ENCODE measurements at places on chromosomes 6 and 20.

DNA sequence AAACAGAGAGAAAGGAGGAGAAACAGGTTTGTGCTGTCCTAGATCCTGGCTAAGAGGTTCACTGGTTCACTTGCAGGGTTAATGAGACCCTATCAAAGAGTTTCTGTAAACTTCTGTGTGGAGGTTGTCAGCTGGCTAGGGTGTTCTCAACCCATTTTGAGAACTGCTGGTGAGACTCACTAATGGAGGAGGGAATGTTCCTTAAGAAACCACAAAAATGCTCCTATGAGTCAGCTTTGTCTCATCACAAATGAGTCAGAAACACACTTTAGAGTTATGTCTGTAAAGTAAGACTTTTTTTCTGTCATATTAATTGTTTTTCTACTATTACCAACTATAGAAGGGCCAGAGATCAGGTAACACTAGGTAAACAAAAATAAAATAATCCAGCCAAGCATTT is 884.4 kb downstream of the PHF3 start:
- no peak for DNase-seq

DNA sequence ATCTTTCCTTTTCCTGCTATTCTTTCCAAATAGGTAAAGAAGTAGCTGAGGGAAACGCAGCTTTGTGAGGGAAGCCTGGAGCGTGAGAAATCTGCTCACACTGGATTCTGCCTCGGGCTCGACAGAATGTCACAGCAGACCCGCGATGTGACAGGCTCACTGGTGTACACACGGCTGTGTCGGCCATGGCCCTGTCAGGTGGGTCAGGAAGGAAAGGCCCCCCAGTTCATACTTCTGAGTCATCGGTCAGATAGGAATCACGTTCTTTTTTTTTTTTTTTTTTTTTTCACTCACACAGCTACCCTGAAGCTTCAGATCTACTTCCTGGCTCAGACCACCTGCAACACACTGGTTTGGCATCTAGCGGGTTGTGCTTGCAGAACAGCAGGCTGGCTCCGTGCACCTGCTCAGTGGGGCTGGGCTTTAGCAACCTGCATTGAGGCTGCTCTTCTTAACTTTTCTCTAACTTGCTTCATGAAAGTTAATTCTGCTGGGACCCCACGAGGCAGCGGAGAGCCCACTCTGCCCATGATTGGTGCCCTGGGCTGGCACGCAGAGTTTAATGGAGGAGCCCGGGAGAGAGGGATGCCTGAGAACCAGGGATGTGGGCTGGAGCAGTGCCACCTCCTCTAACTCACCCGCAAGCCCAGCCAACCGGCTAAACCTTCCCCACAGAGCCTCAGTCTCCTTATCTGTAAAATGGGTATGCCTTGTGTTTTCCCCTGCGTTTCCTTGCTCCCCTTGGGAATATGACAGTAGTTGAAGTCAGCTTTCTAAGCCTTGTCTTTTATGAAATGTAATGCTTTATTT is 61.5 kb upstream of the FNDC1 start:
- DNase-seq, result no peak

- DNase-seq, result no peak
Measured at GRCh38 chr6:156543431-156543830, 233.7 kb upstream of the ARID1B start.

DNA sequence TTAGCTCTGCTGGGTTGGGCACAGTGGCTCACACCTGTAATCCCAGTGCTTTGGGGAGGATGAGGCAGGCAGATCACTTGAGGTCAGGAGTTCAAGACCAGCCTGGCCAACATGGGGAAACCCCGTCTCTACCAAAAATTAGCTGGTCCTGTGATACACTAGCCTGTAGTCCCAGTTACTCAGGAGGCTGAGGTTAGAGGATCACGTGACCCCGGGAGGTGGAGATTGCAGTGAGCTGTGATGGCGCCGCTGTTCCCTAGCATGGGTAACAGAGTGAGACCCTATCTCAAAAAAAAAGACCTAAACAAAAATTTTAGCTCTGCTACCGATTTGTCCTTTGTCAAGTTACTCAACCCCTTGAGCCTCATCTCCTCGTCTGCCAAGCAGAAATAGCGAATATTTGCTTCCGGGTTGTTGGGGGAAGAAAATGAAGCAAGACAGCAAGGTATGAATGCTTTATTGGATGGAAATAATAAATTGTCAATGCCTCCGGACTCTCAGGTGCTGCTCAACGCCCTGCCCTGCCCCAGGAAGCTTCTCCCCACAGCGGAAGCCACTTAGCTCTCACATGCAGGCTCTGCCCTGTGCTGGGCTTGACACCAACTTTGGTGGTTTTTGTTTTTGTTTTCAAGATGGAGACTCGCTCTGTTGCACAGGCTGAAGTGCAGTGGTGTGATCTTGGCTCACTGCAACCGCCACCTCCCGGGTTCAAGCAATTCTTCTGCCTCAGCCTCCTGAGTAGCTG is 24.9 kb upstream of the ITCH start:
- DNase-seq, result no peak

DNA sequence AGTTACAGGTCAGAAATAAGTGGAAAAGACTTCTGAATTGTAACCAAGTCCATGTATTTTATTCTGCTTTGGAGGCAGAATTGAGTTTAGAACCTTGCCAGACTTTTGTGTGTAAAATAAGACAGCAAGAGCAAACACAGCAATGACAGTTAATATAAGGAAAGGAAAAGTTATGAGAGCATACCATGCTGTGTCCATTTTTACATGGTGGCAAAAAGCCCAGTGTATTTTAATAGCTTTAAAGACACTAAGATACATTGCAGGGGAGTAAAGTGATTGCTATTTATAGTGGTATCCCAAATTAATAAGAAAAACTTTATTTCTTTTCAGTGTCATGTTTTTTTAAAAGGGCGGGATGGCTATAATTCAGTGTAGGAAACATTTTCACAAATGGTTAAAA is 45.2 kb downstream of the CDC5L start:
- DNase-seq, result no peak

DNA sequence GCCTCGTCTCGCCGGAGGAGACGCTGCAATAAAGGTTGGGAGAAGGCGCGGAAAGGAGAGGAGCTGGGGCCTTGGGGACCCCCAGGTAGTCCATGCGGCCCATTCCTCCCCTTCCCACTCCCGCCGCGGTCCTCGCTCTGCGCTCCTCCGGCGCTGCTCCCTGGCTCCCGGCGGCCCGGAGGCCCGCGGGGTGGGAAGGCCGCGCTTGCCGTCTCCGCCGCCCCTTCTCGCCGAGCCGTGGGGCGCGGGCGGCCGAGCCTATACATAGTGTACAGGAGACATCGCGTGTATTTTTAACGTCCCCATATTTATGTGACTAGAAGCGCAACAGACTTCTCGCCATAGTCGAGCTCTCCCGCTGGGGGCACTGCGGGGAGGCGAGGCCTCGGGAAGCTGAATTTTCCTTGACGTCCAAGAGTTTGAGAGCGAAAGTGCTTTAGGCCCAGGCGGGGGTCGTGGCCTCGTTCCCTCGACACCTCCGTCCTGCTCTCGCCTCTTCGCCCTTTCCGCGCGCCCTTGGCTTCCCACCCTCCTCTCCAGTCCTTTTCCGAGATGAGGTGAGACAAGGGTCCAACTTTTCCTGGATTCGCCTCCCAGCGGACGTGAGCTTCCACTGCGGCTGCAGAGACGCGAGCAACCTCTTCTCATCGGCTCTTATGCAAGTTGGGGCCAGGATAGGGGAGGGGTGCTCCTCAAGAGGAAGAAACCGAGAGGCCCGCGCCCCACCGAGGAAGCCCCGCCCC is 29.0 kb downstream of the SLC12A5 start:
- DNase-seq, result peak; percentile 51

DNA sequence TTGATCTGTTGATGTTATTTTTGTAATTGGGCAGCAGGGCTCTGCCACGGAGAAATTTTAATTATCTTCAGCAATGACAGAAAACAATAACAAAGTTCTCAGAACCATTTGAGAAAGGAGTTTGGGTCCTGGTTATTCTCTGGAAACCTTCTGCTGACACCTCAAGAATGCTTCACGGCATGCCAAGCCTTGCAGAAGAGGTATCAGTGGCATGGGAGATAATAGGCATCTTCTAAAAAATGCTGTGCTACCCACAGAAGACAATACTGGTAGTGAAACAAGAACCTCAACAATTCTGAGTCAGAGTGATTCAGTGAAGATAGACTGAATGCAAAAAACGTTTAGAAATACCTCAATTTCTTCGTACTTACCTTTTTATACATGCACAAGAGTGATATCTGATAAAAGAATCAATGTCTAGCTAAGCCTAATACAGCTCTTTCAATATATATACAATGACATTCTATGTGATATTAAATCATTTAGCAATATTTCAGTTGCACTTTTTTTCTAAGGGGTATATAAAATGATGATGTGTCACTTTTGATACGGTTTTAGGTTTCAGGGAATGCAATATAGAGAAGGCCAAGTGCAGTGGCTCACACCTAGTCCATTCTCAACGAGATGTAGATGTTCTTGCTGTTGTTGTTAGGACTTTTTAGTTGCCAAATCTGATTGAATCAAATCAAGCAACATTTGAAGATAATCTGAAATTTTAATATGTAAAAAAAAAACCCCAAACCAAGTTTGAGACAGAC is 110.4 kb upstream of the COL21A1 start:
- no peak for DNase-seq

GRCh38 chr20:41443691-41444090 is 77.1 kb upstream of the EMILIN3 start:
- no peak for DNase-seq

DNA sequence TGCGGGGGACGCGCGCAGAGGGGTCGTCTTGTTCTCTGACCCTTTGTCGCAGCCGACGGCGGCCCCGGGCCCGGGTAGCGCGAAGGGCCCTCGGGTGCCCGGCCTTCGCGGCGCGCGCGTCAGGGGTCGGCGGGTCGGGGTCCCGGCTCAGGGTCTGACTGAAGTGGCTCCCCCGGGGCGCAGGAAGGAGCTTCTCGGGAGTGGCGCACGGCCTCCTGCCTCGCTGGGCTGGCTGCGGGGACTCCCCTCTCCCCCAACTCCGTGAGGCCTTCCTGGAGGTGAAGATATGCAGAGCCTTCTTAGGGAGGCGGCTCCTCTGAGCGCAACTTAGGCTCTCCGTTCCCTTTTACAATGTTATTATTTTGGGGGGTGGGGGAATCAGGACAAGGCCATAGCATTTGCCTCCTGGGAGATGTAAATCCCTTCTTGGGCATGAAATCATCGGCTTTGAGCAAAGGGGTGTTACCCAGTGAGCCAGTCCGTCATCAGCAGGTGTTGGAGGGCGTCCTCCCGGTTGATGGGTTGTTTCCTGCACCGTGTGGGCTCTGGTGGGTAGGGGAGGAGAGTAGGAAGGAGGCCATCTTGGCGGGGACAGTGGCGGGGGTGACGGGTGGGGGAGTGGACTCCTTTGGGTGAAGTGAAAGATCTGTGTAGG is 523 bp downstream of the CDS2 start:
- DNase-seq, result peak; percentile 48

DNA sequence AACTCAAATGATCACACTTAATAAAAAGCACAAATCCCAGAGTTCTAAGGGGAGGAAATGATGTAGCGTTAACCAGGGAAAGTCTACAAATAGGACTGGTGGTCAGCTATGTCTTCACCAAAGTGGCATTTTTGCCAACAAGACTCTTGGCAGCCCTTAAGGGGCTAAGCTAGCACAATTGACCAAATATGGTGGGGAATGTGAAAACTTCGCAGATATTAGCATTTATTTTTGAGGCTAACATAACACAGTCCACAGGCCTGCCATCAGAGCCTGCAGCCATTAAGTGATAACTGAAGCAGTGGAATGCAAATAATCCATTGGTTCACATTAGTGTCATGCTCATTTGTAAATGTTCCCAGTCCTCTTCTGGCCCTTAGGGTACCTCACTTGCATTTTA is 274.6 kb downstream of the FOXC1 start:
- no peak for DNase-seq

GRCh38 chr6:154874773-154875592 is 120.1 kb upstream of the TIAM2 start:
- DNase-seq, result no peak

GRCh38 chr20:42270539-42270938 is 652.4 kb upstream of the CHD6 start:
- no peak for DNase-seq

DNA sequence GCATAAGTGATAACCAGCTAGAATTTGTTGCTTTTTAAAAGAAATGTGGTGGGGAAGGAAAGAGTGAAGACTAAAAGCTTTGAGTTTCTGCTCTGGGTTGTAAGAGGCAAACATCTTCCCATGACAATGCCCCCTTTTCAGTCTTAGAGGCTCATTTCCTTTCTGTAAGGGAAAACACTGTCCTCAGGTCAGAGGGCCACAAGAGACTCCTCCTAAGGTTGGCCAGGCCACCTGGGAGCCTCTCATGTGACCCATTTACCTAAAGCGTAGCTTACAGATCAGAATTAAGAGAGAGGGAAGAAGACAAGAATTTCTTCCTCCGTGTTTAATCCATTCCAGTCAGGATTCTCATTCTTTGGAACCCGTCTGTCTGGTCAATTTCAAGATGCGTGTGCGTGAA is 220.4 kb upstream of the HEY2 start:
- no peak for DNase-seq

DNA sequence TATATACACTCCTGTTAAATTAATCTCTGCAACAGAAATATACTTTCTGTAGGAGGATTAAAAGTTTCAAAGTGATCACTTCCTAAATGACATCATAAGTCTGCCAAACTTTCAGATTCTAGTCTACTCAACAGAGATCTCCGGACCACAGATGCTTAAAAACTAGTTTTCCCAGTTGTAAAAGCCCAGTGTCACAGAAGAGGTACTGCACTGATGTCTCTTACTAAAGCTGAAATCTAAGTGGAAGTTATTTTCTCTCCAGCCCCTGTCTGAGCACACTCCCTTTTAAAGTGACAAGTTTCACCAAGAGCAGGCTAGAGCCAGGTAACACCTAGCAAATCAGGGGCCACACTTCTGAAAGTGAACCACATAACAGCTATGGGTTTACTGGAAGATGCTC is 71.6 kb upstream of the DST start:
- no peak for DNase-seq

- no peak for DNase-seq
Measured at GRCh38 chr6:116327803-116328527, 42.8 kb upstream of the DSE start.

GRCh38 chr6:98905759-98906158 is 42.0 kb downstream of the FBXL4 start:
- DNase-seq, result no peak

DNA sequence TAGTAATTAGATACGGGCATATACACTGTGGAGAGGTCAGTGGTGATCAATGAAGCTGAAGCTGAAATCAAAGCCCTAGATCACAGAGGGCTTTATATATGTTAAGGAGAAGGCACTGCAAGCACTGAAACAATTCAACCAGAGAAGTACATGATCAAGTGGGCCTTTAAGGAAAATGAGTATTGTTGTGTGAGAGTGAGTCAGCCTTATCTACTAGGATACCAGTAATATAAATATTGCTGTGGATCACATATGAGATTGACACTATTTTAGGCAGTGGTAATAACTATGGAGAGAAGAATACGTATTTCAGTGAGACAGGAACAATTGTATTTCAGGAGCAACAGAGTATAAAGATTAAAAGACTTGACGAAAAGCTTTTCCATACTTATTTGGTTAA is 1172.2 kb upstream of the GJE1 start:
- no peak for DNase-seq

- no peak for DNase-seq
Measured at GRCh38 chr6:149881066-149881766, 16.7 kb downstream of the RAET1E start.
